ENCODE measurements at places on chromosomes 2 and 18. TPM values are rescaled to one million over a fixed set of nuclear protein-coding genes. Genes with fewer than 3 reads are reported as not detected.

Gene PSMD1
- total RNA-seq, result 73.6 TPM

Gene ZFAND2B
- total RNA-seq, result 40.8 TPM

DNA sequence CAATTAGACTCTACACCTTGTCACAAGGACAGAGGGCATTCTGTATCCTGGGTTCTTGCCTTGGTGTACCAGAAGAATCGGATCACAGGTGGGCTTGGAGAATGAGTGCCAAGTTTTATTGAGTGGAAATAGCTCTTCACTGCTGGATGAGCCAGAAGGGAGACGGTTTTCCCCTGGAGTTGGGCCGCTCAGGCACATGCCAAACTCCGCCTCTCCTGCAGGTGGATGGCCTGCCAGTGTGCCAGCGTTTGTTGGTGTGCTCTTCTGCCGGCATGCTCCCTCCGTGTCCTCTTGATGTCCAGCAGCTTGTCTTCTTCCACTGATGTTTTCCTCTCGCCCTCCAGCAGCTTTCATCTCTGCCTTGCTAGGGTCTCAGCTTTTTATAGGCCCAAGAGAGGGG, 115.5 kb upstream of the RAB27B start:
- no peak for DNase-seq

DNA sequence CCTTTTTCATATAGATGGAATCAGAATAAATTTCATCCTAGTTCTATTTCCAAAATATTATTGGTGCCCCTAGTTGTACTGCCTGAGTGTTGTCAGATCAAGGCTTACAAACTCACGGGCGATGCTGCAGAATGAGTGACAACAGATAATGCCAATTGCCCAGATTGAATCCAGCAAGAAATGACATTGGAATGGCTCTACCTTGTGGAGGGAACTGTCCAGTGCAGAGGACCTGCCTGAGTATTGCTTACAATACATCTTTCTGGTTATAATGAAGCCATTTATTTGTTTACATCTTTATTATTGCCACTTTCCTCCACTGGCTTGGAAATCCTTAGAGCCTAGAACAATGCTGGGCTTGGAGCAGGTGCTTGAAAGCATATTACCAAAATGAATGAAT, 7.8 kb upstream of the IL1R2 start:
- no peak for DNase-seq

DNA sequence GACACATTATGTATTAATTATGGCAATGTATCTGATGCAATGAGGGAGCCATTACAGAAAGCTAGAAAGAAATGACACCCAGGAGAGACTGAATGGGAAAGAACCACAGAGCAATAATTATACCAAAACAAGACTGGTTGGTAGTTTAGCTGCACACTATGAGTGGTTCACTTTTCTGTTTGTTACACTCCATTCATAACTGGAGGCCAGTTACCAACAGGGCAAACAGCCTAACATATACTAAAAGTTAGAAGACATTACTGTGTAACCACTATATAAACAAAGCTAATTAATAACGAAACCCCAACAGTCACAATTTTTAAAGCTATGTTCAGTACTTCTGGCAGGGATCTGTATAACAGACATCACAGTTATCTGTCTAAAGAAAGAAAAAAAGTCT, 49.4 kb downstream of the NBAS start:
- DNase-seq, result no peak

DNA sequence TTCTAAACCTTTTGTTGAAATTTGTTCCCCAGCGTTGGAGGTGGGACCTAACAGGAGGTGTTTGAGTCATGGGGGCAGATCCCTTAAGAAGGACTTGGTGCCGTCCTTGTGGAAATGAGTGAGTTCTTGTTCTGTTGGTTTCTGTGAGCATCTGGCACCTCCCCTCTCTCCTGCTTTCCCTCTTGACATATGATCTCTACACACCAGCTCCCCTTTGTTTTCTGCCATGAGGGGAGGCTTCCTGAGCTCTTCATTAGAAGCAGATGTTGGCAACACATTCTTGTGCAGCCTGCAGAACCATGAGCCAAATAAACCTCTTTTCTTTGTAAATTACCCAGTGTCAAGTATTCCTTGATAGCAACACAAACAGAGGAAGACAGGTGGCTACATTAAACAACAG, 23.8 kb downstream of the NABP1 start:
- no peak for DNase-seq

- no peak for DNase-seq
Measured at GRCh38 chr18:66900837-66901236, 296.9 kb upstream of the CDH19 start.

DNA sequence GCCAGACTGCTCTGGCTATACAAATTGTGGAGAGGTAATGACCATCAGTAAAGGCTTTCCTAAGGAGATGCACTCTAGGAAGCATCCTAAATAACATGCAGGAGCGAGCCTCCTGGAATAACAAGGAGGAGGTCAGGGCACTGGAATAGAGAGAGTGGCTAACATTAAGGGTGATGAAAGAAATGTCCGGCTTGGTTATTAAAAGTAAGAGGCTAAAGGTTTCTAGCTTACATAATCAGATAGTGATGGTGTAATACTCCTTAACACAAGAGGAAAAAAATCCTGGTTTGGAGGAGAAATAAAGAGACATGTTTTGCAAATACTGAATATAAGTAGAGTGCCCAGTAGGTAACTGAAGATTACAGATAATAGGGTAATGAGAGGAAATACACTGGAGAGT, 365.7 kb downstream of the ZEB2 start:
- no peak for DNase-seq

- DNase-seq, result no peak
Measured at GRCh38 chr2:40249577-40249976, 202.3 kb downstream of the SLC8A1 start.

DNA sequence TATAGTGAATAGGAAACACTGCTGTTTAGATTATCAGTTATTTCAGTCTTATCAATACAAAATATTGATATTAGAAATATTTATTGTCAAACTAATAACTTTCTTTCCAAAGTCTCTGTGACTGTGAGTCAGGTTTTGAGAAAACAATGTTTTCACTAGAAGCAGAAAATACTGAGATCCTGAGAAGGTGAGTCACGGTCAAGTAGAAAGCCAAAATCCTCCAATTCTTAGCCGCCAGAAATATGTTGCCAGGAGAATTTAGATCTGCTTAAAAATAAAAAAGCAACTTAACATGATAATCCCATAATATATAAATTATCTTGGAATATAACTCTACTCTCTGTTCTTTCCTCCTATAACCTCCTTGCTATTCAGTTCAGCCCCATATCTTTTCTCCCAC, 181.9 kb upstream of the NRXN1 start:
- DNase-seq, result no peak

DNA sequence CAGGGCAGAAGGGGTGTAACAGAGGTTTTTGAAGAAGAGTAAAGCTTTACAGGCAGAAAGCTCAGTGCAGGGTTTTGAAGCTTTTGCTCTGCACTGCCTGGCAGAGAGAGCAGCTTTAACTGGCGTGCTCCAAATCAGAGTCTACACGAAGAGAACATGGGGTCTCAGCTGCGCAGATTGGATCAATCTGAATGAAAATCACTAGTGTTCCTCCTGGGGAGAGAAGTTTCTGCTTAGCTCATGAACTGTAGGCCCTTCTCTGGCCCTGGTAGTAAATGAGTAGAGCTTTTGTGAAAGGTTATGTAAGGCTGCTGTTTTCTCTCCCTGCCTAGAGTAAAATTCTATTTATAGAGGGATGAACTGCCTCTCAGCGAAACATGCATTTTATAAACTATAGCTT, 13.6 kb downstream of the DCC start:
- DNase-seq, result no peak

Data from sciatic nerve (tissue), 2 donors.